ENCODE measurements at places on chromosomes 11 and 22.

DNA sequence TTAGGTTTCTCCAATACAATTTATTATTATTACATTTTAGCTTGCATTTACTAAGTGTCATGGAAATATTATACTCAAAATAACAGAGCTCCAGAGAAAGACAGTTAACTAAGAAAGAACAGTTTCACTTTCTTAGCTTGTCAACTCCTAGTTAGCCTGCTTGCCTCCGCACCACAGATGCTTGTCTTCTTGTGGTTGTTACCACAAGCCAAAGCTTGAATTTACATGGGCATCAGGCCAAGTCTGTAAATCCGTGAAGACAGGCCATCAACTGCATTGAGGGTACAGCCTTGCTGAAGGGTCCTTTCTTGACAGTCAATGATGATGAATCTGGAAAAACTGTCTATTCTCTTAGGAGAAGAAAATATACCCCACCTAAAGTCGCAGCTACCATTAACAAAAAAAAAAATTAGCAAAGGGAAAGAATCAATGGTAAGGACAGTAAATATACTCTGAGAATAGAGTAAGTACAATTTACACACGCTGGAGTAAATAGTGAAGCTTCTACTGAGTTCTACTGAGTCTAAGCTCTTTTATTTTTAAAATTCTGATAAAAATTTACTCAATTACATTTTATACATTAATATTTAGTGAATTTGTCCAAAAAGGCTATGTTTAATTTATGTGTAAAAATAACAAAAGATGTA lies 15.6 kb upstream of the DENND5A start:
- peak; percentile 51 for DNase-seq

DNA sequence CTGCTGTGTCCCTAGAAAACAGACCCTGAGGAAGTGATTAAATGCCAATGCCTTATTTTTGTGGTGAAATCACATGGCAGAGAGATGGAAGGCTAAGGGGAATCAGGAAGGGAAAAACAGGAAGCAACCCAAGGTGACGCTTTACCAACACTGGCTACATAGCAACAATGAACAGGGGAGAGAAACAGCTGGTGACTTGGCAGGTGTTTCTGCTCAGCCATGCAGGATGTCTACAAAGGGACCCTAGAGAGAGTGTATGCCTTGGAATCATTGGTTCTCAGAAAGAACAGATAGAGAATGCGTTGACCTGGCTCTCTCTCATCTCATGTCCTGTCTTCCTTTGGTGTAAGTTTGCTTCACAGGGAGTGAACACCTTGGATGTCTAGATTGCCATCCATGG lies 911.9 kb downstream of the OPCML start:
- no peak for DNase-seq

DNA sequence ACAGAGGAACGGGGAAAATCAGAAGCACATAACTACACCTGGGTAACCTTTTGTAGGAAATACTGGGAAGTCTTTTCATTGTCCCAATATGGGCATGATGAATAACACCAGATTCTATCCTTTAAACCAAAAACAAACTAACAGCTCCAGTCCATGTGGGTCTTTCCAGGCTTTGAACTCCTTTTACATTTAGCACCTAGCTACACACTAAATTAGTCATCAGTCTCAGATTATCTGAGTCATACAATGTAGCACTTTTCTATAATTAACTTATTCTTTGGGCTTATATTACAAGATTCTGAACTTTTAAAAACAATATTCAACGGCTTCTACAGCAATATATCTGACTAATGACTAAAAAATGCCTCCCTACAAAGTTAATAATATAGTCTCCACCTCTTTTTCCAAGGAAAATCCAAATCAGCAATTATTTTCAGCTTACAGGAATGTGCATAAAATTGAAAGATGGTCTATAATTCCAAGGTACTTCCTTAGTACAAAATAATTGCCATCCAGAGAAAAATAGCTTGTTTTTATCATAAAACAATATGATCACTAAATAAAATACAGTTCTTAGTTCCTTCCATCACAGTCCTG lies 26.3 kb downstream of the STK33 start:
- no peak for DNase-seq

DNA sequence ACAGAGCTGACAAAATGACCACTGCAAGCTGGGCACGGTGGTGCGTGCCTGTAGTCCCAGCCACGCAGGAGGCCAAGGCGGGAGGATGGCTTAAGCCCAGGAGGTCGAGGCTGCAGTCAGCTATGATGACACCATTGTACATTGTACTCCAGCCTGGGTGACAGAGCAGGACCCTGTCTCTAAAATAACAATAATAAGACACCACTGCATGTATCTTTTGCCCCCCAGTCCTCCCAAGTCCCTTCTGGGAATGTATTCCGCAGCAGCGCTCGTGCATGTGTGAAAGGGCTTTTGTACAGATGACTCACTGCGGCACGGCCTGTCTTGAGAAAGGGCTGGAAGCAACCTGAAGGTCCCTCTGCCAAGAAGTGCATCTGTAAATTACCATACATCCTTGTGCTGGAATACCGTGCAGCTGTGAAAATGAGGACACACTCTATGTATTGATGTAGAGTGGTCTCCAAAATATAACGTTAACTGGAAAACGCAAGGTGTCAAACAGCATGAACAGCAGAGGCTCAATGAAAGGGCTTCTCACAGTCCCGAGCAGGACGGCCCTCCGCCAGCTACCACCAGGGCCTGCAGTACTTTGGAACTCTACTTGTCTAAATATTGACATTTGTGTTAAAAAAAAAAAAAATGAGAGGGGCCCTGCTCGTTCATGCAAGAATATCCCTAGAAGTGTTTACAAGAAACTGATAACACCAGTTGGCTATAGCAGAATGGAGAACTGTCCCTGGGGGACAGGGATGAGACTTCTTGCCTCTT lies 9.0 kb upstream of the CDC42EP2 start:
- no peak for DNase-seq

- no peak for DNase-seq
These were observed 35.3 kb upstream of the KCNJ11 start for GRCh38 chr11:17423533-17424310.

DNA sequence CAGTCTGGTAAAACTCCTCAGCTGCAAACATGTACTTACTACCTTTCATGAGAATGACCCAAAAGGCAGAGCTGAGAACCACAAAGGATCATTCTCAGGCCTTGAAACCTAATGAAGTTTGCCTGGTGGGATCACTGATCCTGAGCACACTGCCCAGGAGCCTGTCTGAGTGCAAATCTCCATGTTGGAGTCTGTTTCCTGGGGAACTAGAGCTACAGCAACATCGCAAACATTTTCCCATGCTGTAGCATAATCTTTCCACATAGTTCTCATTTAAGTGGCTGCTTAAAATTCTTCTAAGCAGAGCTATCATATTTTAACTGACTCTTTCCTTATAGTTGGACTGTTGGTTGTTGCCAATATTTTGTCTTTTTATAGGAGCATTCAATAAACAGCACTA lies 58.5 kb downstream of the GUCY1A2 start:
- no peak for DNase-seq

DNA sequence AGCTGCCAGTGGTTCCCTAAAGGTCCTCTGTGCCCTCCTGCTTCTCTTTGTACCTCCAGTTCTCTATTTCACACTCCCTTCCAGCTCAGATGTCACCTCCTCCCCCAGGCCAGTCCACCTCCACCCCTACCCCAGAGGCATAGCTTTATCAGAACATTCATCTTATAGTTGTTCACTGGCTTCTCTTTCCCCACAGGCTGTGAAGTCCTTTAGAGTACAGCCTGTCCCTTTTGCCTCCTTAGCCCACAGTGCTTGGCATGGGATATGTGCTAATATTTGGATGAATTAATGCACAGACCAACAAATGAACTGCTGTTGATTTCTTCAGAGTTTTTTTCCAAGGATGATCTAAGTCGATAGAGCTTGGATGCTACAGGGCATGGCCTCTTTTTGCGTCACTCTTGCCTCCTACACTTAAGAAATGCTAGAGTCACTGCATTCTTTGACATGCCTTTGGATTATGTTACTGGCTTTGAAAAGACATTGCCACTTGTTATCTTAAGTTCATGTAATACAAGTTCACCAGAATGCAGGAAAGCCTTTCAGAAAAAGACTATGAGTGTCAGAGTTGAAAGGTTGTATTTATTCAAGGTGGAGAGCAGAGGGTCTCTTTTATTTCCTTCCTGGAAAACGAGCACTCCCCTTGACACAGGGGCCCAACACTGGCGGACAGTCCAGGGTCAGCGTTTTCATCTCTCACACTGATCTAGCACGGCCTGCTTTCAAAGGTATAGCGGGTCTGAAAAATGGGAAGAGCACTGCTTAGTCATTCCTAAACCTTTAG lies 75.7 kb downstream of the PISD start:
- no peak for DNase-seq

GRCh38 chr11:119422809-119423508 lies at the start of gene THY1:
THY1 (minus strand) TSS chr11:119423172; CDS start chr11:119420905, 2,267 bp downstream.
- no peak for DNase-seq

DNA sequence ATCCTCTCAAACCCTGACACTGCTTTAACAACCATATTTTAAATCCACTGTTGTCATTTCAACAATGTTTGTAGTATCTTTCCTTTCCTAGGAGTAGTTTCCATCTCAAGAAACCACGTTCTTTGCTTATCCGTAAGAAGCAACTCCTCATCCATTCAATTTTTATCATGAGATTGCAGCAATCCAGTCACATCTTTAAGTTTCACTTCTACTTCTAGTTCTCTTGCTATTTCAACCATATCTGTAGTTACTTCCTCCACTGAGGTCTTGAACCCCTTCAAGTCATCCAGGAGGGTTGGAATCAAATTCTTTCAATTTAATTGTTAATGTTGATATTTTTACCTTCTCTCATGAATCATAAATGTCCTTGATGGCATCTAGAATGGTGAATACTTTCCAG lies 22.4 kb downstream of the CCDC82 start:
- no peak for DNase-seq

DNA sequence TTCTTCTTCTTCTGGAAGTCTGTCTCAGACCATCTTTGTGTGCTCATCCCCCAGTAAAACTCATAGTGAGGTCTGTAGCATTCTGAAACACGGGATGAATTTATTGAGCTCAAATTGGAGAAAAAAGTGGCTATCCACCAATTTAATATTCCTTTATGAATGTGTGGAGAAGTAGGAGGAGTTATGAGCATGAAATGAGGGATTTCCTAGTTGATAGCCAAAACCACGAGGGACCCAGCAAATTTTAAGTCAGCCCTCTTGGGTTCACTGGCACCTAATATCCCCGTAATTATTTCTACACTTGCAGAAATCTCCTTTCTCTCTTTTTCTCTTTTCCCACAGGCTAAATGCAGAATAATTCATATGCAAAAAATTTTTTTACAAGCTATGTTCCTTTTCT lies at the start of gene OR52A1:
OR52A1 (minus strand) TSS at position 101 of the 400 bp plus-strand sequence. CDS start 2,388 bp downstream, outside the sequence.
- DNase-seq: no peak
